ENCODE measurements at places on chromosomes 5 and 9. TPM values are rescaled to one million over a fixed set of nuclear protein-coding genes. Genes with fewer than 3 reads are reported as not detected.

IFNA13 gene
- 0.52 TPM for total RNA-seq

BASP1 gene
- 12.5 TPM for total RNA-seq

HMCN2 gene
- total RNA-seq: 12.5 TPM

GCNT1 gene
- 3.7 TPM for total RNA-seq

PDE8B gene
- 1.0 TPM for total RNA-seq

LAMC3 gene
- 0.52 TPM for total RNA-seq

Data from skeletal muscle tissue (tissue), 5 donors.